ENCODE measurements at places on chromosomes 1 and 21. TPM values are rescaled to one million over a fixed set of nuclear protein-coding genes. Genes with fewer than 3 reads are reported as not detected.

The KIAA0040 gene
- total RNA-seq = not detected

DNA sequence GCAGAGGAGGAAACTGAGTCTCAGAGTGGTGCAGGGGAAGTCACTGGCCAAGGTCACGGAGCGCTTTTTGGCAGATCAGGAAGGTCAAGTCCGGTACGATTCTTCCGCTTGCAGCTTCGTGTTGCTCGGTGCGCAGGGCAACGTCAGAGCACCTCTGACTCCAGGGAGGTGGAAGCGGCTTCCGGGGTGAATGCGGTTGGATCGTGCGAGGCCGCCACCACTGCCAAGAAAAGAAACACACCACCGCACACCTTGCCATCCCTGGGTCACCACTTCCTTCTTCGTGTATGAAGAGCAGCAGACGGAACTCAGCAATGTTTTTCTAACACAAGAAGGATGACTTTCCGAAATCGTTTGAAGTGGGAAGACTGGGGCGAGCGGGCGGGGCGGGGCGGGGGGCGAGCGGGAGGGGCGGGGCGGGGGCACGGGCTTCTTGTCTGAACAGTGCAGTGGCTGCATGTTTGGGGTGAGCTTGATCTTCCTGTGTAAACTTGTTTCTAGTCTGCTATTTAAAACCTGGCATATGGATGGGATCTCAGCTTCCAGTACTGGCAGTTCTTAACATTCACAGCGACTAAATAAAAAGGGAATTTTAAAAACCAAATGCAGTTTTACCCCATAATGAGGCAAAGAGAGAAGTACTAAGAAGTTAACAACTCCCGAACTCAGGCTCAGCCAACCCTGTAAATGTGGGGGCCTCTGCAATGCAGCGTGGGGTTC is 300.0 kb downstream of the RRAGC start:
- DNase-seq = no peak

DNA sequence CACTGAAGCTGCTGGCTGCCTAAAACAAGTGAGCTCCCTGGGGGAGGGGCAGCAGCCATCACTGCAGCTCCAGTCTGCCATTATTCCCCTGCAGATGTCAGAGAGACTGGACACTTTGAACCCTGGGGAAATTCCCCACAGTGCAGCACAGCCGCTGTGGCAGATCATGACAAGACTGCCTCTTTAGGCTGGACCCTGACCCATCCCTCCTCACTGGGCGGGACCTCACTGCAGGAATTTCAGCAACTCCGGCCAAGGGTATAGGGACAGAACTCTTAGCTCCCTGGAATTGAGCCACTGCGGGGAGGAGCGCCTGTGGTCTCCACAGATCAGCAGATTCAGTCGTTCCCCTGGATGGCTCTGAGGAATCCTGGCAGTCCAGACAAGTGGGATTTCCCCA is 964.6 kb downstream of the BRINP3 start:
- DNase-seq = peak; percentile 5

DNA sequence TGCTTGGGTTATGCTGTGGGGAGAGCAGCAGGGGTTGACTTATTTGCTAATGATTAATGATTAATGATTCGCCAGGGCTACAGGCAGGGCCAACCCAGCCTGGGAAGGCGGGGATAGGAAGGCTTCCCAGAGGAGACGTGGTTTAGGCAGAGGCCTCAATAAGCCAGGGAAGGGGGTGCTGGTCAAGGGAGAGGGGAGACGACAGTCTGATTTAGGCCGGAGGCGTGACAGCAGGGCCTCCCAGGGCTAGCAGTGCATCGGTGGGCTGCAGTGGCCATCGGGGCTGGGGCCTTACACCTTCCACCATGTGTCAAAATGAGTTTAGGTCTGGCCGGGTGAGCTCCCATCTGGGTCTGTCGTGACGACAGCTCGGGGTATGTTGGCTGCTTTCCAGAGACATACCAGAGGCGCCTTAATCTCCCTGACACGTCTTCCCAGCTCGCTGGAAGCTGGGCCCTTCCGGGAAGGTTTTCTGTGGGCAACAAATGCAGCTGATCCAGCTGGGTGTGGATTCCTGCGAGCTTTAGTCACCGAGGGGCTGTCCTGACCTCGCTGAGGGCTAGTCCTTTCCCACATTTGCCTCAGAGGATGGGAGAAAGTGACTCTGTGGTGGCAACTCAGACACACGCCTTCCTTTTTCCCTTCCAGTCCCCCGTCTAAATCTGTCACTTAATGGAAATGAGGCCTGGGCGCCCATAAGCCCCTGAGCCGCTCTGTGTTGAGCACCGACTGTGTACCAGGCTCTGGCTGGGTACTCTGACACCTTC is 3.7 kb upstream of the SLC1A7 start:
- DNase-seq = peak; percentile 41

DNA sequence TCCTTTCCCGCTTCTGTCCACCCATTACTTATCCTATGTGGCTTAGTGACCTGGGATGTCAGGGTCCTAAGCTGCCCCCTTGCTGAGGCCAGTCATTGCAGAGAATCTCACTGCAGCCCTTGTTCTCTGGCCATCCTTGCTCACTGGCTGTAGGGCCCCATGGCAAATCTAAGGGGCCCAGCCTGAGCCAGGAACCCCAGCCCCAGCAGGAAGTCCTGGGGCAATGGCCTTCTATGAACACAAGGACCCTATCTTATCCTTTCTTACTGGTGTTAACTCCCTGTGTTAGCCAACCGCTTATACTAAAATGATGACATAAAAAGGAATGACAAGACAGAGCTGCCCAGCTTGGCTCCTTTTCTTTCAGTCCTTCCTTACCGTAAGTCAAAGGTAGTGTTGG is 29.9 kb downstream of the DHCR24 start:
- no peak for DNase-seq

GRCh38 chr1:17404034-17404684 is 32.2 kb downstream of the PADI6 start:
- peak; percentile 45 for DNase-seq

DNA sequence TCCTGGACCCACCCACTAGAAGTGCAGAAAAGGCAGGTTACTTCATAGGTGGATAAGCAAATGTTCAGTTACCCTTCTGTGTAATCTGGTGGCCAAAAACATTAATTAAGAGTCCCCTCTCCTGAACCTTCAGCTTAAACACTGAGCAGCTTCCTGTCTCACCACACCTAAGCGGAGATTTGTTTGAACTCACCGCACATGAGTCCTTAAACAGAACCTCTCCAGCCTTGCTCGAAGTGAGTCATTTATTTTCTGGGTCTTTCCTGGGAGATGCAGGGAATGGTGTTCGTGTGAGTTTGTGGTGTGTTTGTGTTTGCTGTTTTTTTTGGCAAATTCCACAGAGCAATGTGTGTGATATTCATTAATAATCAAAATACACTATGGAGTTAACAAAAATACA is 7.6 kb upstream of the FNBP1L start:
- no peak for DNase-seq

All from neural progenitor cell (in vitro differentiated cells).